AG10803 (cell line): ENCODE measurements at places on chromosomes 5 and 9.

- peak; percentile 8 for DNase-seq
Observed at GRCh38 chr5:77709993-77710685, 66.0 kb downstream of the TBCA start.

- DNase-seq = no peak
Observed at GRCh38 chr5:90740244-90740799, 181.7 kb downstream of the ADGRV1 start.

GRCh38 chr5:9775339-9775738, 145.2 kb upstream of the TAS2R1 start:
- DNase-seq = peak; percentile 48

DNA sequence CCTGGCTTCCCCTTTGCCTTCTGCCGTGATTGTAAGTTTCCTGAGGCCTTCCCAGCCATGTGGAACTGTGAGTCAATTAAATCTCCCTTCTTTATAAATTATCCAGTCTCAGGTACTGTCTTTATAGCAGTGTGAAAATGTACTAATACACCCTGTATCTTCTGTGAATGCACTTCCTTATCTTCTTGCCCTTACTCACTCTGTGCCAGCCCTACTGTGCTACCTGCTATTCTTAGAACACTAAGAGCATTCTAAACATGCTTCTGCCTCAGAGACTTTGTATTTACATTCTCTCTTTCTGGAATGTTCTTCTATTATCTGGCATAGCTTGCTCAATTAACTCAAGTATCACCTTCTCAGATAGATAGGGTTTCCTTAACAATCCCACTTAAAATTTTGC, 164.4 kb upstream of the EDIL3 start:
- no peak for DNase-seq

DNA sequence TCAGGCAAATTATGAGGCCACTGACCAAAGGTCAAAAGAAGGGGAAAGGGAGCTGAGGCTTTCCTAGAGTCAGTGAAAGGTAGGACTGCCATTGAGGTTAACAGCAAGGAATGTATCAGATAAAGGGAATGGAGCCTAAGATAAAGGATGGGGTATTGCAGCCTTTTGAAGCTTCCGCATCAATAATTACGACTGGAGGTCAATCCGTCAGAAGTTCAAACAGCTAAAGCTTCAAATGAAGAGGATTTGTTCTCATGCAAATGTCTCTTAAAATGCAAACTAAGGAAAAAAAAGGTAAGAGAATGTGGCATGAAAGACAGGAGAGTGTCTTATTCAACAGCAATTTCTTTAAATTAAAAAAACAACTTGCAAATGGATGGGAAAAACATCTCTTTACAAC, 341.1 kb upstream of the RGMB start:
- no peak for DNase-seq

- no peak for DNase-seq
Observed at GRCh38 chr9:32881948-32882347, 98.6 kb downstream of the TMEM215 start.
